ENCODE measurements at places on chromosomes 3 and 15. TPM values are rescaled to one million over a fixed set of nuclear protein-coding genes. Genes with fewer than 3 reads are reported as not detected.

- DNase-seq = no peak
Measured at GRCh38 chr3:76199382-76199781, 414.0 kb upstream of the ZNF717 start.

- DNase-seq = no peak
Measured at GRCh38 chr3:7275396-7275795, 414.5 kb downstream of the GRM7 start.

DNA sequence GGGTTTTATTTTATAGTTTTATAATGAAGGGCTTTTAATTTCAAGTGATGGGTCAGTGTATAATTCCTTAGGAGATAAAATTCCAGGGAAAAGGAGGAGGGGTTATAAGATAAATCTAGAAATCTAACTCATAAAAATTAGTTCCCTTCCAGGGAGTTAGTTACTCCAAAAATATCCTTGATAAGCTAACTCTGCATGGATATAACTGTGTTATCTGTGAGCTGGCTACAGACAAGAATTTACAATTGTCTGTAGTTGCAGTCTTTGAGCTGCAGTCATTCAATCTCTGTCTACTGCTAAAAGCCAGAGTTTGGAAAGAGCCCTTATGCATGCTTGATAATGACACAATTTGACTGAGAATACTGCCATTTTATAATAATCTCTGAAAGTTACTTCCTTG lies 432.3 kb upstream of the TPRG1 start:
- no peak for DNase-seq

GRCh38 chr3:19202303-19202702 lies 54.0 kb downstream of the KCNH8 start:
- no peak for DNase-seq

DNA sequence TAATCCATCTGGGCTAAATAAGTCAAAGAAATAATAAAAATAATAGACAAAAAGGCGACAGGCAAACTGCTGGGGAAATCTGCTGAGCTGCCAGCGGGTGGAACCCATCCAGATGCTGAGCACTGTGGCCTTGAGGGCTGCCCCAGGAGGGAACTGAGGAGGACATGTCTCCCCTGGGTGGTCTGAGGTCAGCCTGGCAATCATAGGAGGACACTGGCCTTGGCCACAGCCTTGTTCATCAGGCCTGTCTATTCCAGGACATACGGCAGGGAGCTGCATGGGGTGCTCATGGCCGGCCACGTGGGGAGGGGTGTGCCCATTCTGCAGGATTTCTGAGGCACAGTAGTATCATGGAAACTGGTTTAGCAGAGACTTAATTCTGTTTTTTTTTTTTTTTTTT lies 21.5 kb upstream of the SNRPA1 start:
- DNase-seq = no peak

GRCh38 chr3:139944256-139944910 lies 9.4 kb downstream of the CLSTN2 start:
- no peak for DNase-seq

GRCh38 chr3:27368831-27369607 lies at the start of gene NEK10:
TSS of gene NEK10 (minus strand) at chr3:27369383. CDS start at chr3:27352882, 16,501 bp downstream.
- peak; percentile 77 for DNase-seq

- DNase-seq = no peak
Measured at GRCh38 chr3:14773691-14774128, 45.1 kb upstream of the FGD5 start.

DNA sequence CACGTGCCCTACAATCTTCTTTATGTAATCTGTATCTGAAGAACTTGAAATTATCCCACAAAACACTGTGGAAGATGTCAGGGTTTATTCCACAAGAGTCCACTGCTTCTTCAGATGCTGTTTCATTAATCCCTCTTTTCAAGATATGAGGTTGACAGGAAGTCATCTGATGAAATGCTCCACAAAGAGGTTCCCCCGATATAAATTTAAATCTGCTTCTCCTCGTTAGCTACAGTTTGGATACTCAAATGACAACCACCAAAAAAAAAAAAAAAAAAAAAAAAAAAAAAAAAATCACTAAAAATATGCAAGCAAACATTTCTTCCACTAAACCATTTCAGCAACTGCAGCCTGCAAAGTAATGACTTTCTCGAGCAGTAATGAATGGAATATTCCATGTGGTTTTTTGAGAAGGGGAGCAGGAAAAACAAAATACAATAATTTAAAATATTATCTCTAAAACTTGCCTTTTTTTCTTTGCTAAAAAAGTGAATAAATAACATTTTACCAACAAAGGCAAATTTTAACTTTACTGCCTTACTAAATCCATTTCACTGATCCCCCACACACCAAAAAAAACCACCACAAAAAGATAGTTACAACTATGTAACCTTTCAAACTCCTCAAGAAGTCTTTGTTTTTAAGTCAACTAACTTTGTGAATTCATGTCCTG lies 37.8 kb downstream of the DLG1 start:
- no peak for DNase-seq

DNA sequence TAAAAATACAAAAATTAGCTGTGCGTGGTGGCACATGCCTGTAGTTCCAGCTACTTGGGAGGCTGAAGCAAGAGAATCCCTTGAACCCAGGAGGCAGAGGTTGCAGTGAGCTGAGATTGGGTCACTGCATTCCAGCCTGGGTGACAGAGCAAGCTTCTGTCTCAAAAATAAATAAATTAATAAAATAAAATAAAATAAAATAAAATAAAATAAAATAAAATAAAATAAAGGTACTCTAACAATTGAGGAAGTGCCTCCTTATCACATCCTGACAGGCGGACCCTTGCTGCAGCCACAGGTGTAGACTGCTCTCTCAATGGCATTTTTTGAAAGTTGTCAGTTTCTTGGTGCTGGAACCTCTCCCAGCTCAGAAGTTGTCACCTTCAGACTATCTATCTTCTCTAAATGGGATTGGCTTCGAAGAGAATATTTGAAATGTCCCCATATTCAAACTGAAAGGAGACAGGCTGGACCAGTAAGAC lies 304.1 kb downstream of the RORA start:
- no peak for DNase-seq

GRCh38 chr15:90610190-90610589 lies 80.5 kb downstream of the CRTC3 start:
- DNase-seq = no peak

DNA sequence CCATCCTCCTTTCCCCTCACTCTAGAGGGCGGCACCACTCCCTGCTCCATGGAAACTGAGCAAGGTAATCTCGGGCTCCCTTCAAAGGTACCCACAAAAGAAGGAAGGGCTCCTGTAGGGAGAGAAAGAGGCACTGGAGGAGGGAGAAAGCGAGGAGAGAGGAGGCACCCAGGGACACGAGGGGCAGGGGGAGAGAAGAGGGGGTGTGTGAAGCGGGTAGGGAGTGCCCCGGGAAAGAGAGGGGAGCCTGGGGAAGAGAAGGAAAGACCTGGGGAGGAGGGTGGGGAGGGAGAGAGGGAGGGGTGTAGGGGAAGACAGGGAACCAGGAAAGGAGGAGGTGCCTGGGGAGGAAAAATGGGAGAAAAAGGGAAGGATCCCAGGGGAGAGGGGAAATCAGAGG lies 523 bp downstream of the VILL start:
- DNase-seq = no peak

DNA sequence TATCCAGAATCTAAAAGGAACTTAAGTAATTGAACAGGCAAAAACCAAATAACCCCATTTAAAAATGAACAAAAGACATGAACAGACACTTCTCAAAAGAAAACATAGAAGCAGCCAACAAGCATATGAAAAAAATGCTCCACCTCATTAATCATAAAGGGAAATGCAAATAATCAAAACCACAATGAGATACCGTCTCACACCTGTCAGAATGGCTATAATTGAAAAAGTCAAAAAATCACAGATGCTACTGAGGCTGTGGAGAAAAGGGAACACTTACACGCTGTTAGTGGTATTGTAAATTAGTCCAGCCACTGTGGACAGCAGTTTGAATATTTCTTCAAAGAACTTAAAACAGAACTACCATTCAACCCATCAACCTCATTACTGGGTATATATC lies 220.7 kb downstream of the MEX3B start:
- DNase-seq = no peak

DNA sequence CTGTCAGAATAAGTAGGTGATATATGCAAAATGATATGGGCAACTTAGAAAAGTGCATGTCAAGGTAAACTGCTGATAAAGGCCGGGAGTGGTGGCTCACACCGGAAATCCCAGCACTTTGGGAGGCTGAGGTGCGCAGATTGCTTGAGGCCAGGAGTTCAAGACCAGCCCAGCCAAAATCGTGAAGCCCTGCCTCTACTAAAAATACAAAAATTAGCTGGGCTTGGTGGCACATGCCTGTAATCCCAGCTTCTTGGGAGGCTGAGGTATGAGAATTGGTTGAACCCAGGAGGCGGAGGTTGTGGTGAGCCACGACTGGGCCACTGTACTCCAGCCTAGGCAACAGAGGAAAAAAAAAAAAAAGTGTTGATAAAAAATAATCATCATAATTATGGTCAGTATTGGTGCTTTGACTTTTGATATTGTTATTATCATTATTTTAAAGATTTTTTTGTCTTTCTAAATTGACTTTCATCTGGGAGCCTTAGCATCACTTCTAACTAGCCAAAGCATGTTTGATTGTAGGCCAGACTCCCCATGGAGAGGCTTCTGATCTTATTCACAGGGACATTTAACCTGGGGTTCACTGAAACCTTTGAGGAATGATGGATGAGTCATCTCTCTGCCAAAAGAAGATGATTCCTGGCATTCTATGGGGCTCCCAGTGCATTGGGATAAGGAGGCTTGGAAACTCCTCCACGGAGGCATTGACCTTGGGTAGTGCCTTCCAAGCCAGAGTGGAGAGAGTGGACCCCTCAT lies 5.6 kb downstream of the ZBTB38 start:
- DNase-seq = no peak

- DNase-seq = no peak
Measured at GRCh38 chr3:60756241-60757030, 494.8 kb downstream of the FHIT start.

GRCh38 chr3:182565916-182566796 lies 227.1 kb upstream of the ATP11B start:
- DNase-seq = no peak

DNA sequence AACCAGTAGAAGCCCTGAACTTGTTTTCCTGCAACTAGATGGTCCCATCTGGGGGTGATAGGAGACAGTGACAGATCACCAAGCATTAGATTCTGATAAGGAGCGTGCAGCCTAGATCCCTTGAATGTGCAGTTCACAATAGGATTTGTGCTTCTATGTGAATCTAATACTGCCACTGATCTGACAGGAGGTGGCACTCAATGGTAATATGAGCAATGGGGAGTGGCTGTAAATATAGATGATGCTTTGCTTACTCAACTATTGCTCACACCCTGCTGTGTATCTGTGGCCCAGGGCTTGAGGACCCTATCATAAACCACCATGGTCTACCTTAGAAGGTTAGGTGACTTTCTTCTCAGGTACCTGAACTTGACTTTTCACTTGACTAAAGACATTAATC lies 417.1 kb upstream of the ARHGEF26 start:
- DNase-seq = no peak

DNA sequence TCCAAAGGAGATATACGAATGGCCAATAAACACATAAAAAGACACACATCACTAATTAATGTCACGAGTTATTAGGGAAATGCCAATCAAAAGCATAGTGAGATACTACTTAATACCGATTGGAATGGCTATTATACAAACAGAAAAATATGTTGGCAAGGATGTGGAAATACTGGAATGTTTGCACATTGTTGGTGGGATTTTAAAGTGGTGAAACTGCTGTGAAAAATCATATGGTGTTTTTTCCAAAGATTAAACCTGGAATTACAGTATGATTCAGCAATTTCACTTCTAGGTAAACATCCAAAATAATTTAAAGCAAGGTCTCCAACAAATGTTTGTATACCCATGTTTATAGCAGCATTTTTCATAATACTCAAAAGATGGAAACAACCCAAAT lies 765.5 kb downstream of the VGLL3 start:
- no peak for DNase-seq

- DNase-seq = no peak
Measured at GRCh38 chr3:111197485-111197884, 125.9 kb downstream of the NECTIN3 start.

GRCh38 chr3:8147711-8148110 lies 353.9 kb upstream of the LMCD1 start:
- no peak for DNase-seq

- no peak for DNase-seq
Measured at GRCh38 chr3:28308196-28308595, 40.3 kb upstream of the ZCWPW2 start.

GRCh38 chr3:16460273-16460672 lies 53.2 kb downstream of the RFTN1 start:
- no peak for DNase-seq

DNA sequence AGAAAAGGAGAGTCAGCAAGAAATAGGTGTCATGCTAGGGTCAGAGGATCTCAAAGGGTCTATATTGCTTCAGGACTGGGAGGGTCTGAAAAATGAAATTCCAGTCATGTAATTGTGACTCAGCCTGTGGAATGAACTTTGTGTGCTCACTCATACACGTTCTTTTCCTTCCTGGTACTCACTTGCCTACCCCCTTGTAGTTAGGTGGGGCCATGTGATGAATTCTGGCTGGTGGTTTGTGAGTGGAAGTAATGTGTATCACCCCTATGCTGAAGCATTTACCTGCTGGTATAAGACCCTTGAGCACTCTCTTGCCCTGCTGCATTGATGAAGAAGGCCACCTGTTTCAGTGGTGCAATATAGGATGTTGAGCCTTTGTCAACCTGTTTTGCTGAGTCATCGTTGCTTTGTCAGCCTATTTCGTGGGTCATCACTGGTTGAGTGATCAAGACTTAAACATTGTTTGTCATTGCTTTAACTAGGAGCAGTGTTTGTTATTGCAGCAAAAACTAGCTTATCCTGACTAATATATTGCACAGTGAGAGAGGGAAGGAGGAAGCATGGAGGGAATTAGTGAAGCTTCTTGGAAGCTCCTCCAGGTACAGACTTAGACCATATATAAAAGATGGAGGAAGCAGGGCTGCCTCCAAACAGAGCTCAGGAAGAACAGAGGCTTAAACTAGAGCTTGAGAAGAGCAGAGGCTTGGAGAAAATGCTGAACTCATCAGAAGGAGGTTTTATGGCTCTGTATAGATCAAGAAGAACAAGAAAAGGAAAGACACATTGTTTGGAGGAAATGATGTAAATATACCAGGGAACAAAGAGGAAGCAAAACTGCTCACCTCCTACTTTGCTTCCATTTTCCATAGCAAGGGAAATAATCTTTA lies 28.9 kb downstream of the TLNRD1 start:
- no peak for DNase-seq

DNA sequence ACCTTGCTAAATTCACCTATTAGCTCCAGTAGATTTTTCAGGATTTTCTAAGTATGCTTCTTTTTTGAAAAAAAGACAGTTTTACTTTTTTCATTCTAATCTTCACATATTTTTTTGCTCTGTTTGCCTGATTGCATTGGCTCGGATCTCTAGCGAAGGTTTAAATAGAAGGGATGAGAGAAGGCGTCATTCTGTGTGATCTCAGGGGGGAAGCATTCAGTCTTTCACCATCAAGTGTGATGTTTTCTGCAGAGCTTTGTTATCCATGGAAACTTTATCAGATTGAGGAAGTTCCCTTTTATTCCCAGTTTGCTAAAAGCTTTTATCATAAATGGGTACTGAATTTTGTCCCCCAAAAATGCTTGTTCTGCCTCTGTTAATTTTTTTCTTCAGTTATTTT lies 120.3 kb downstream of the LRRK1 start:
- DNase-seq = no peak

GPR149 gene
- not detected for total RNA-seq

TTLL13 gene
- 0.60 TPM for total RNA-seq

TMEM45A gene
- total RNA-seq = 9.4 TPM

TRAK1 gene
- 31.9 TPM for total RNA-seq

SHF gene
- 31.4 TPM for total RNA-seq

DNAJA4 gene
- total RNA-seq = 14.2 TPM

ABHD5 gene
- 21.6 TPM for total RNA-seq

PLA2G4F gene
- not detected for total RNA-seq

KCNAB1 gene
- total RNA-seq = 7.1 TPM

PRSS50 gene
- not detected for total RNA-seq

ARHGAP31 gene
- 46.5 TPM for total RNA-seq

Data from tibial nerve (tissue), 4 donors.